ENCODE measurements at places on chromosomes 1 and 21.

DNA sequence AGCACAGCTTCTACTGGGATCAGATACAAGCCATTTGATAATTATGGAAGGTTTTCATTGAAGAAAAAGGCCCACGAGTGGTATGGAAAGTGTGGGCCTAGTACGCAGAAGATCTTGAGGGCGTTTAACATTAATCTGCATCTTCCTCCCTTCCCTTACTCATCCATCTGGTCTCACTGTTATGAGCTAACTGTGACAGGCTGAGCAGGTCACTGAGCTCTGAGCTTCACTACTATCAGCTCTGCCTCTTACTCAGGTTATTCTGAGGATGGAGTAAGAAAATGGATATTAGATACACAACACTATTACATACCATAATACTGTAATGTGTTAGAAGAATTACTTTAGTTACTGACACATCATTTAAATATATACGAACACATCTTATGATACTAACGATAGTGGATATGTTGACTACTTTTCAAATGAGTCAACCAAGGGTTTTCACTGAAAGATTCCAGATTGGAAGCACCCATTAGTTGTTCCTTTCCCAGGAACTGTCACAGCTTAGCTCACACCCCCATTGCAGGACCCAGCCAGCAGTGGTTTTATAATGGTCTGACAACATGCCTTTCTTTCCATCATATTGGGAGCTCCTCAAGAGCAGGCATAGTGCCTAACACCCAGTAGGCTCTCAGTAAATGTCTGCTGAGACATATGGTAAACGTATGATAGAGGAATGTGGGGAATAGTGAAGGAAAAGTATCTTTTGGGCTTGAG lies 97.8 kb upstream of the C8B start:
- DNase-seq, result no peak

GRCh38 chr1:31227891-31228568 lies 11.7 kb downstream of the NKAIN1 start:
- DNase-seq, result no peak

- DNase-seq, result no peak
These were observed 16.2 kb downstream of the DOCK7 start for GRCh38 chr1:62672029-62672428.

DNA sequence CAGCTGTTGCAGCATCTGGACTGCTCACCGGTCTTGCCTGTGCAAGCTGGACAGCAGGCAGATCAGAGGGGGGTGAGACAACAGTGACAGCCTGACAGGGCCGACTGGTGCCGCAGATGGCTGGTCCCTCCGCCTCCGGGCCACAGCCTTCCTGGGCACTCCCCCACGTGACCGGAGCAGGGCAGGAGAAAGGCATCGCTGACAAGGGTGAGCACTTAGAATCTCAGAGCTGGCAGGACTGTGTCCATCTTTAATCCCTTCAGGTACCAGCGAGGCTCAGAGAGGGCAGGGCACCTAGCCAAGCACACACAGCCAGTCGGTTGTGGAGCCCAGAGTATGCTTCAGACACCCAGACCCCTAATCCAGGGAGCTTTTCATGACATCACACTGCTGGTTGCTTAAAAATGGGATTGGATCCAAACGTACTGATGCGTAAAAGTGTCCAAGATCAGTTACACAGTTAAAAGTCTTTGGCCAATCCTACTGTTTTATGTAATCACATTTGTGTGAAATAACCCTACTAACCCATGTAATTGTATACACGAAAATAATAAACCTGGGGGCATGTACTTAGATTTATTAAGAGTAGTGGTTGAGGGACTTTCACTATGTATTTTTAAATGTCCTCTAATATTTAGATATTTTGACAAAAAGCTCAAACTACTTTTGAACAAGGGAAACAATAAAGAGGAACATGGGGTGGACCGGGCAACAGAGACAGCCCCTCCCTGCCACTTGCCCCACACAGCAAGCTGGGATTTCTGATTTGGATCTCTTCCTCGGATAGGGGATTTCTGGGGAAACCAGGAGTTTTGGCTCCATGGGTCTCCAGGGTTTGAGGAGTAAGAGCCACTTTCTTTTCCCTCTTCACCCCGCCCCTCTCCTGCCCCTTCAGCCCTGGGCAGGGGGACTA lies 758 bp upstream of the CNTN2 start:
- no peak for DNase-seq

DNA sequence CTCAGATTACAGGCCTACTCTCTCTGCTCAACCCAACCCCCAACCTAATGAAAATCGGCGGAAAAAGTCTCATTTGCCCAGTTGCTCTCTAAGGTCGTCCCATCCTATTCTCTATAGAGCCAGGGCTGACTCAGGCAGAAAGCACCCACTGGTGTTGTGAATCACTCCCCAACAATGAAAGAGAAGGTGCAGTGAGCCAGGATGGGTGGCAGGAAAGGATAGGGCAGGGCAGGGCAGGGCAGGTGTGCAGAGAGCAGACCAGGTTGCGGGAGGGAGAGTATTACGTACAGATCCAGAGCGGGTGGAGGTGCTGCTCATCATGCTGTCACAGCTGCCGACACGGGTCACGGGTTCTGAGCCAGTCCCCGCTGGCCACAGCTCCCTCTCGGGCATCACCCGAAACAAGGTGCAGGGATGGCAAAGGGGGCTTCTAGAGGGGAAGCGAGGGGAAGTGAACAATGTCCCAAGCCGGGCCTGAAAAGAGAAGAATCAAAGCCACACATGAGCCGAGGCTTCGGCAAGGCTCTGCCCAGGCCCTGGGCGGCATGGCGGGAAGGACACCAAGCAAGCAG lies 5.3 kb downstream of the C1orf116 start:
- DNase-seq, result no peak

- no peak for DNase-seq
These were observed 71.7 kb upstream of the SIM2 start for GRCh38 chr21:36627242-36627641.

DNA sequence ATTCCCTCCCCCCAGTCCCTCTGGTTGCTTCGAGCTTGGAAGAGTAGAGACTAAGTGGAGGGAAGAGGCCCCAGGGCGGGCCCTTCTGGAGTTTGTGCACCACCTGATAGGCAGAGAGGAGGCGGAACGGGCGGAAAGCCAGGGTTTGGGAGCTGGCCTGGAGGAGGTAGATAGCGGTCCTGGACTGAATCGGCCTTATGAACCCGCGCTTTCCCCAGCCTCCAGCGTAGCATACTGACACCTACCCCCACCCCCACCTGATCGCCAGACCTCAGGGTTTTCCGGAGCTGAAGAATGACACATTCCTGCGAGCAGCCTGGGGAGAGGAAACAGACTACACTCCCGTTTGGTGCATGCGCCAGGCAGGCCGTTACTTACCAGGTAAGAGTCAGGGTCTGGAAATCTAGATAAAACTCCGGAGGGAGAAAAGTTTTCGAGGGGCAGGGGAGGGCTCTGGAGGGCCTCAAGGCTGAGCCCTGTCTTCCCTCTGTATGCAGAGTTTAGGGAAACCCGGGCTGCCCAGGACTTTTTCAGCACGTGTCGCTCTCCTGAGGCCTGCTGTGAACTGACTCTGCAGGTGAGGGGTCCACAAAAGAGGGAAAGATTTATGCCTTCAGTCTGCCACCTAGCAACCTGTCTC lies 705 bp downstream of the UROD start:
- peak; percentile 80 for DNase-seq

GRCh38 chr1:51327386-51327785 lies 3.0 kb downstream of the TTC39A start:
- no peak for DNase-seq

DNA sequence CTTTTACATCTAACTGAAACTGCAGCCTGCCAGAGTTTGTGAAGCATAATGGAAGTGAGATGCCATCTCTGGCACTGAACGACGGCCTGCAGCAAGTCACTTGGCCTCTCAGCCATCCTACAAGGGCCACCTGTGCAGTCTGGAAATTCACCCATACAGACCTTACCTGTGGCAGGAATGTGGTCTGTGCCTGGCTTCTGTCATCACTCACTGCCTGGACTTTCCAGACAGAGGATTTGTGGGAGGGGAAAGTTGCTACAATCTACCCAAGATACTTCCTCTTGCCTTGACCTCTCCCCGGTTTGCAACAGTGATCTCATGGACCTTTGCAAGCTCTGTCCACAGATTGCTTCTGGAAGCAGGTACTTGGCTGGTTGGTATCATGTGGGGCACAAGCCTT lies 58.4 kb upstream of the ATP1B1 start:
- no peak for DNase-seq

GRCh38 chr1:65105596-65105995 lies 42.4 kb upstream of the AK4 start:
- no peak for DNase-seq

GRCh38 chr21:41845310-41846032 lies 33.7 kb downstream of the PRDM15 start:
- no peak for DNase-seq

- DNase-seq, result no peak
These were observed 46.3 kb downstream of the NGF start for GRCh38 chr1:115291741-115292140.

GRCh38 chr1:59393211-59394180 lies 96.6 kb downstream of the FGGY start:
- DNase-seq, result no peak

DNA sequence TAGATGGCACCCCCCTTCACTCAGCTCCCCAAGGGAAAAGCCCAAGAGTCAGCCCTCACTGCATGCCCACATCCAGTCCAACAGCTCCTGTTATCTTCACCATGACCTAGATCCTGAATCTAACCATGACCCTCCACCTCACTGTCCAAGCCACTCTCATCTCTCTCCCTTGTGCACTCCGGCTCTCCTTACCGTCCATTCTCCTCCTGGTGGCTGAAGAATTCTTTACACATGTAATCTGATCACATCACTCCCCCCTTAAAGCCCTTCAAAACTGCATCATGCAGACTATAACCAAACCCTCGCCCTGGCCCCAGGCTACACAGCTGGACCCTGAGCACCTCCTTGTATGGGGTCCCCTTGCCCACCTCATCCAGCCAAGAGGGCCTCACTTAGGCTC lies 14.0 kb upstream of the PAQR7 start:
- no peak for DNase-seq

DNA sequence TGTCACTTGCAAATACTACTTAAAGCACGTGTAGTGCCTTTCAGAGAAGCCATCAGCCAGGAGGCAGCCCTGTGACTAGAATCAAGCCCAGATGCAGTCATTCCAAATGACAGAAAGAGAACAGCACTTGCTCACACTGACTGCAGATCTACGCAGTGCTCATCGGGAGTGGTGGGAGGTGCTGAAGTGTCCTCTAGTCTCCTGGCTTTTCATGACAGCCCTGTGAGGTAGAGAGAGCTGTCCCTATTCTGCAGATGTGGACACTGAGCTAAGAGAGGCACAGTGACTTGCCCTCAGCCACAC lies 62.3 kb upstream of the EDN2 start:
- no peak for DNase-seq

- DNase-seq, result peak; percentile 32
These were observed 150.3 kb downstream of the TNFSF18 start for GRCh38 chr1:172900376-172900997.

DNA sequence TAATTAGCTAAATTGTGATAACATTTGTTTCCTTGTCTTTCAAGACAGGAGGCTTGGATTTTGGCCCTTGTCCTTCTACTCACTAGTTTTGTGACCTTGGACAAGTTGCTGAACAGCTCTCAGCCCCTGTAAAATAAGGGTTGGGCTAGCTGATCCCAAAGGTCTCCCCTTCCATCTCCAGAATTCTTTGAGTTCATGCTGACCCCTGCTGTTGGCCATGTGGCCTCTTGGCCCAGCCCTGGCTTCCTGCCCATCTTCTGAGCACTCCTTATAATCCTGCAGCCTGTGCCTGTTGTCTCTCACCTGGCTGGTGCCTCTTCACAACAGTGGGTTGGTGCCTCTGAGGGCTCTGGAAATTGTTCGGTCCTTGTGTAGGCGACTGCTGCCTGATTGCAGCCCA lies 10.1 kb downstream of the PTGFRN start:
- no peak for DNase-seq

DNA sequence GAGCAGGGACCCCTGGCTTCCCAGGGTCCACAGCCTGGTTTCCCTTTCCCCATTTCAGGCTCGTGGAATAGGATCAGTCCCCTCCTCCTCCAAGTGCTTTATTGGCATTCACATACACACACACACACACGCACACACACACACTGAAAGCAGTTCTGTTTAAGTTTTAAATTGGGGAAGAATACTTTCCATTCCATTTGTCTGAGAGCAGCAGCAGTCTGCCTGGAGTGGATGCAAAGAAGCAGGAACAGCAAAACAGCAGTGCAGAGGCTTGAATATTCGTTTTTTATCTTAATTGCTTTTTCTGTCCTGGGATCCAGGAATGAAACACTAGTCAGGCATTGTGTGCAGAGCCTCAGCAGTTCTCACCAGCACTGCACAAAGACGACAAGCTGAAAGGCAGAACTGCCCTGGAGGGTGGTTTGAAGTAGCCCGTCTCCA lies 7.1 kb downstream of the CYB561D1 start:
- no peak for DNase-seq

DNA sequence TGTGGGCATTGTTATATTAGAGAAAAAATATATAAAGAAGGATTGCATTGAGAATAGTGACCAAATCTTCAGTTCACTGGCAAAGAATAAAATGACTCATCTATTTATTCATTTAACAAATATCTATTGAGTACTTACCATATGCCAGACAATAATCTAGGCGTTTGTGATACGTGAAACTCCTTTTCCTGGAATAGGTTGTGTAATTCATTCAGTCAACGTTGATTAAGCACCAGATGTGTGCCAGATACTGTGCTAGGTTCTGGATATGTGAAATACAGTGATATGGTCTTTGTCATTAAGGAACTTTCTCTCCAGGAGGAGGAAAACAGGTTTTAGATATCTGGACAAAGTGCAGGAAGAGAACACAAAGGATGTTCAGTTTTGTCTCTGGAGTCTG lies 344.5 kb downstream of the RWDD3 start:
- no peak for DNase-seq

DNA sequence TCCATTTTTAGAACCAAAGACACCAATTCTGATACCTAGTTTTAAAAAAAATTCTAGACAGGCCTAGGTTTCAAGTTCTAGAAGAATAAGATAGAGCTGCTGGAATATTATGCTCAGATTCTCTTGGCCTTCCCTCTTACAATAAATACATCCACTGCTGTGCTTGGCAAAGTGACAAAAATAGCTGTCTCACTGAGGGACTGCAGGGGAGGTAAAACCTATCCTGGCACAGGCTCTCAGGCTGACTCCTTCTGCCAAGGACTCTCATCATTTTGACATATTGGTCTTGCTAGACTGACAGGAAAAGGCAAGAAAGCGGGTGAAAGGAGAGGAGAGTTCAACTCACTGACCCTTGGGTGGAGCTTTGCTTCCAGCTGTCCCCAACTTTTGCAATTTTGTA lies 197.0 kb upstream of the LHX8 start:
- no peak for DNase-seq

DNA sequence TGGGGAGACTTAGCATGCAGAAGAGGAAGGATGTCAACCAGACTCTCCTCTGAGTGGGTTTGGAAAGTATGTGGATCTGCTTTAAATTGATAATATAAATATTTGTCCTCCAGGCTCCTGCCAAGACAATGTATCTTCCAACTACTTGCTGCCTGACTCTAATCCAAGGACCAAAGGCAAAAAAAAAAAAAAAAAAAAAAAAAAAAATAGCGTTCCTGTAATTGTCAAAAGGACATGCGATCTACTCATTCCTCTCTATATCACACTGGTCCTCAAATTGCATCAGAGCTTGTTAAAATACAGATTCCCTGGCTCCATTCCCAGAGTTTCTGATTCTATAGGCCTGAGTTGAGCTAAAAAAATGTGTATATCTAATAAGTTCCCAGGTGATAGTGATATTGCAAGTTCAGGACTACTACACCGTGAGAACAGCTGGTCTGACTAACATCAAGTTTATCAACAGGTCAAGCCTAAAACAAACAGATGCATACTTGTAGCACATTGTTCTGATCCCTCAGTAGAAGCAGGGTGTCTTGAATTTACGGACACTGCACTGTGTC lies 141.3 kb downstream of the TNR start:
- no peak for DNase-seq

Data from common myeloid progenitor, CD34-positive (primary cell).